ENCODE measurements at places on chromosomes 1 and 21.

GRCh38 chr1:230272557-230272956, 153.6 kb downstream of the PGBD5 start:
- no peak for DNase-seq

- no peak for DNase-seq
Measured at GRCh38 chr1:30719406-30720270, 3.7 kb downstream of the MATN1 start.

DNA sequence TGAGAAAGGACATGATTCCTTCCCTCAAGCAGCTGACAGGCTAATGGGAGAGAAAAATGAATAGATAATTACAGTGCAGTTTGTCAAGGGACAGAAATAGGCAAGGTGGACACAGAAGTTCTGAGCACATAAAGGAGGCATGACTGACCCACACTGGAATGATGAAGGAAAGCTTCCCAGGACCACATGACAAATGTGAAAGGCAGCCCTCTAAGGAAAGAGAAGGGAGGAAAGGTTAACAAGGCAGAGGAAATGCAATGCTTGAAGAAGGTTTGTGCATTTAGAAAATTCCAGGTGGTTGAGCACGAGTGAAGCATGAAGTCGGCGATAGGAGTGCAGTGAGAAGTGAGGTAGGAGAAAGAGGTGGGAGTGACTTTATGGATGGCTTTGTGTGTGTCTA, 37.4 kb downstream of the LAMC2 start:
- DNase-seq, result no peak

DNA sequence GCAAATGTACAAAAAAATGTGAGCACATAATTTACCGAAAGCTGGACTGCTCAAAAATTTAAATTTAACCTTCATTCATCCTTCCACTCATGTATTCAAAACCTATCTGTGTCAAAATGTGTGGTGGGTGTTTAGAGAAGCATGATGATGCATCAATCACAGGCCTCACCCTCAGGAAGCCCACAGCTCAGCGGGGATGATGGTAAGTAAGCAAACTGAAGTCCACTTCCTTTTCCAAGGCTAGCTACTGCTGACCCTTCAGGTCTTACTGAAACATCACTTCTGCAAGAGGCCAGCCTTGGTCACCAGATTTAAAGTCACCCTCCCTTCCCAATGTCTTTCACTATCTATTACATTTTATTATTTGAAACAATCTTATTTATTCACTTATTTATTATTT, 254.5 kb downstream of the DNM3 start:
- DNase-seq, result no peak

DNA sequence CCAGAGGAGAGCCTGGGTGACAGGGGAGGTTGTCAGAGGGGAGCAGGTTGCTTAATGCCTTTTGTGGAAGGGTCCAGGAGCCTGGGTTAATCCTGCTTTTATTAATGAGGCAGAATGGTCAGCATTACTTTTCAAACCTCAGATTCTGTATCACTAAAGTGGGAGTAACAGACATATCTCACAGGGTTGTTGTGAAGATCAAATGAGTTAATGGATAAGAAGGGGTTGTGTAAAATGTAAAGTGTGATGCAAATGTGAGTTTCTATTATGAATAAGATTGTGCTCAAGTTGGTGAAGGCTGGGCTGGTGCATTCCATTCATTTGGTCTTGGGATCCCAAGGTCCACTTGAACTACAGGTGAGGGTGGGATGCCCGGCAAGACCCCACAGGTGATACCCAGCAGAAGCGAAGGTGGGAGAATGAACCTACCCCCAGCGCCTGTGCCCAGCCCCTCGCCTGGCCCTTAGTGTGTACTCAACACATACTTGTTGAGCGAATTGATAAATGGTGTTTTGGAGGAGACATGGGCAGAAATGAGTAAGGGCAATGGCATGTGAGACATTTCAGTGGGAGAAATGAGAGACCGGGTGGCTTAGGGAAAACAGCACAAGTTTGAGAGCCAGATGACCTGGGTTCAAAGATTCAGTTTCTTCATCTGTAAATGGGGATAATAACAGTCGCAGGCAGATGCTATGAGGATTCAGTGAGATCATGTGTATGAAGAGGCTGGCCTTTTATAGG, 6.2 kb downstream of the SLC26A9 start:
- DNase-seq, result no peak

GRCh38 chr1:30659702-30660101, 63.7 kb downstream of the MATN1 start:
- DNase-seq, result no peak

DNA sequence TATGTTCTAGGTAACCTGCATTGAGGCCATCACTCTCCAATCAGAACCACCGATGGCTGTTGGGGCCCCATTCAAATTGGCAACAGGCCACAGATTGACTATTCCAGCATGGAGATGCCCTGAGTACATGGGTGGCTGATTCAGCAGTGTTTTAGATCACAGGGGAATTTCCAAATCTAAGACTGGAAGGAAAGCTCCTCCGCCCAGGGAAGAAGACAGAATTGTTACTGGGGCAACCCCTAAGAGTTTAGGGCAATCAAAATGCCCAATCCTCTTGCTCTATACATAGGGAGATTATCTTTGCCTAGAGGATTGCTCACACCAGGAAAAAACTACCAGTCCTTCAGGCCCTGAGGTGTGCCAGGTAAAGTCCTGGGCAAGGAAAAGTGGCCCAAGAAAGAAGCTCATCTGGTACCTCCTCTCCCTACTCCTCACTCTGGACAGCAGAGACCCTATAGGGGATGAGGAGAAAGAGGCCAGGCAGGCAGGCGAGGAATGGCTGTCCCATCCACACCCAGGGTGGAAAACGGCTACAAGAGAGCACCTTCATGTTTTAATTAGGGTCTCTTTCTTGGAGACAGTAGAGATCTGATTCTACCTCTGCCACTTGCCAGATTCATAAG, 5.8 kb downstream of the S100A8 start:
- DNase-seq, result no peak

- no peak for DNase-seq
Measured at GRCh38 chr1:9573723-9574122, 15.0 kb upstream of the TMEM201 start.

GRCh38 chr21:39938086-39938625, 70.9 kb downstream of the PCP4 start:
- DNase-seq, result no peak

DNA sequence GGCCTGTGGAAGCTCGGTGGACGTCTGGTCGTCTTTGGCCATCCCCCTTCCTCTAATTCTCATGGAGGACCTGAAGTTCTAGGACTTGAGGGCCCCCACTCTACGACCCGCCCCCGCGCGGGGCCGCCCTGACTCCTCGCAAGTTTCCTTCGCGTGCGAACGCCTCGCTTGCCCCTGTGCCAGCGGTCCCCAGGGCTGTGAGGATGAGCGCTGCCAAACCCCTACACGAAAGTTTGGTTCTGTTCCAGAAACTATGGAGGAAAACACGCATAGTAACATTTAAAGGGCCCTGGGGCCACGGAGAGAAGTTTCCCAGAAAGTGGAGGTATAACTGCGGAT, 304 bp upstream of the GNG12 start:
- no peak for DNase-seq

DNA sequence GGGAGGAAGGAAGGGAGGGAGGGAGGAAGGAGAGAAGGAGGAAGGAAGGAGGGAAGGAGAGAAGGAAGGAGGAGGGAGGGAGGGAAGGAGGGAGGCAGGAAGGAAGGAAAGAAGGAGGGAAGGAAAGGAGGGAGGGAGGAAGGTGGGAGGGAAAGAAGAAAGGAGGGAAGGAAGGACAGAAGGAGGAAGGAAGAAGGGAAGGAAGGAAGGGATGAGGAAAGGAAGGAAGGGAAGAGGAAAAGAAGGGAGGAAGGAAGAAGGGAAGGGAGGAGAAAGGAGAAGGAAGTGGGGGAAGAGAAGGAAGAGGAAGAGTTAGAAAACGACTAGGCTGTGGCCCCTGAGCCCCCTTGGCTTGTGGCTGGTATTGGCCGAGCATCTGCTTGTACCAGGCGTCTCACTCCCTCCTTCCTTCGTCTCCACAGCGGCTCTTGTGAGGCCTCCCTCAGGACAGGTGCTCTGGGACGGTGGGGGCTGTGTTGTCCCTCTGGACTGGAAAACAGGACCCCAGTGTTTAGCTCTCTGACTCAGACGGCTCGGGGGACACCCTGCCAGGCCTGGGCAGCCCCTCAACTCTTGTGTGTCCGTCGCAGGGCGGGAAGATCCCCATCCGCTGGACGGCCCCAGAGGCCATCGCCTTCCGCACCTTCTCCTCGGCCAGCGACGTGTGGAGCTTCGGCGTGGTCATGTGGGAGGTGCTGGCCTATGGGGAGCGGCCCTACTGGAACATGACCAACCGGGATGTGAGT, 36.2 kb upstream of the C1QA start:
- DNase-seq, result no peak

- DNase-seq, result no peak
Measured at GRCh38 chr1:117576236-117576635, 29.6 kb upstream of the TENT5C start.

DNA sequence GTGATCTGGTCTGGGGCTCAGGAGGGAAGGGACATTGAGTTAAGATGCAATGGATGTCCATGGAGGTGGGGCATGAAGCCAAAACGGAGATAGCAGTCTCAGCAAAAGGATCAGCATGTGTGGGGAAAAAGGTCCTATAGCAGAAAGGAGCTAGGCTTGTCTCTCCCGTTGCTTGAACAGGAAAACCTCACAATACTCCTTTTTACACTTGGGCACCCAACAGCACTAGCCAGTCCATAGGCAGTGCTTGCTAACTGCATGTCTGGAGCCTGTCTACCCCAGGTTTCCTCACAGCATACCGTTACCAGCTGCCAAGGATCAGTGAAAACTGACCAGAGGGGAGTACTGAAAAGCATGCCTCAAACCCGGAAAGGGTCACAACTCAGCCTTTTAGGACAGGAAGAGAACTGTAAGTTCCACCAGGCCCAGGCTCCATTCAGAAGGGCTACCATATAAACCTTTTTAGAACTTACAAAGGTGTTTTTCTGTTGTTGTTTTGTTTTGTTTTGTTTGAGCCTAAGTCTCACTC, 78.6 kb downstream of the JAK1 start:
- DNase-seq, result no peak

DNA sequence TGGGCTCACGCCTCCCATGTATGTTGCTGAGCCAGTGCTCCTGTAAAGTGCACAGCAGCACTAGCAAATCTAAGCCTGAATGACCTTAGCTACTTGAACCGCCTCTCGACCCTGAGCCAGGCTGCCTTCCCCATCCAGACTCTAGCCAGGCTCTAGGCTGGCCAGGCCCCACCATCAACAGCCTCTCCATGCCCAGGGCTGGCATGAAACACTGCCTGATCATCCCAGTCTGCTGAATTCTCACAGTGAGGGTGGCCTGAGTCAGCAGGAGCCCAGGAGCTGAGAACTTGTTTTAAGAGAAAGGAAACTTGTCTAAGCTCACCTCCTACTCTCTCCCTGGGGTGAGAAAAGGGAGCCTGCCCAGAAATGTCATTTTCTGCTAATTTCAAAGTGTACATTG, 733.3 kb downstream of the PTPRU start:
- no peak for DNase-seq

DNA sequence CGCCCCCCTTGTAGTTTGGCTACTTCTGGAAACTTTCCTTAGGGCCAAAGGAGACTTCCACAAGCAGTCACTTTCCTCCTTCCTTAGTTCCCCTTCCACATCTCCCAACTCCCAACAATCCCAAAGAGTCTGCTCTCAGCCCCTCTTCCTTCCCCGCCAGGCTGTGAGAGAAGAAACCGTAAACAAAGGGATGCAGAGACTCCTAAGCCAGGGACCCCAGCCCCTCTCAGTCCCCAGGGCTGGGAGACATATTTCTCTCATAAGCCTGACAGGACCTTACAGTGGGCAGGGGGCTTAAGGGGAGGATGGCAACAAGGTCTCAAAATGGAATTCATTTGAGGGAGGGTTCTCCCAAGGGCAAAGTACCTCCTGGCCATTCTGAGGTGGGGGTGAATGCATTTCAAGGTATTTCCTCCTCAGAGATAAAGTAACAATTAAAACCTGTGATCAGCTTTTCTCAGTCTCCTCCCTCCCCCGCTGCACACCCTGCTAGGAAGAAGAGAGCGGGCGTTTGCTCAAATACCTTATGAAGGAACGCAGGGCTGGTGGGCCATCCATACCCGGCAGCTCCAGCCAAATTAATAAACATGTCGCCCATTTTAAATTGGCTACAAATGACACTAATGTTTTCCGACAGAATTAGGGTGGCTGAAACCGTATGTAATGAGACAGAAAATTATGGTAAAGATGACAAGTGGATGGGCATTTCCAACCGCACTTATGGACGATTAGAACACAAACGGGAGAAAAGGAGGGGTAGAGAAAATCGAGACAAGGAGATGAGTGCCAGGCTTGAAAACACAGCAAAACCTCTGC, 4.0 kb downstream of the BARHL2 start:
- DNase-seq, result no peak

DNA sequence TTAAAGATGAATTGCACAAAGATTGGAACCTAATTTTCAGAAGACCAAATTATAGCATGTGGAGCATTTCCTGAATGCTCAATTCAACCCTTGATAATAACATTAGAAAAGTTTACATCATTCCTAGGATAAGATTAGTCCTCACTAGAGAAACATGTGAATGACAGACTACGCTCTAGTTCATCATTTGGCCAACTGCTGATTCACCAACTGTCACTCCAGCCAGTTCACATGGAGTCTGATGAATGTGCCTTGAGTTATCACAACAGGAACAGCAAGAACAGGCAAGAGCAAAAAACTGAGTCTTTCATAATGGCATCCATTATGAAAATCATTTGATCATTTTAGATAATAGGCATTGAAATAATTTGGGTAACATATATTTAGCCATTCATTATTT, 415.9 kb downstream of the PTPRC start:
- DNase-seq, result no peak

DNA sequence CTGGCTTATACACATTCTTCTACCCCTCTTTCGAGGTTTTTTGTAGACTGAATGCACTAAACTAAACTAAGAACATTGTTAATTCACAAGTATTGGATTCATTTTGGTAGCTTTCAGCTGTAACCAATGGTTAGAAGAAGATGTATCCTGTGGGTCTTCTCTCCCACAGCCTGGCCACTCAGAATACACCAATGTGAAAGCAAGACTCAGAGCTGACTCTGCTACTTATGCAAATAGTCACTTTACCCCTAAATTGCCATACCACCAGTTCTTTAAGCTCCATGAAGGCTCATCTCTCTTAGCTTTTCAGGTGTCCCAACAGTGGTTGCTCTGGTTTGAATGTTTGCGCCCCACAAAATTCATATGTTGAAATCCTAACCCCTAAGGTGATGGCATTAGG, 60.1 kb downstream of the RGS13 start:
- no peak for DNase-seq

DNA sequence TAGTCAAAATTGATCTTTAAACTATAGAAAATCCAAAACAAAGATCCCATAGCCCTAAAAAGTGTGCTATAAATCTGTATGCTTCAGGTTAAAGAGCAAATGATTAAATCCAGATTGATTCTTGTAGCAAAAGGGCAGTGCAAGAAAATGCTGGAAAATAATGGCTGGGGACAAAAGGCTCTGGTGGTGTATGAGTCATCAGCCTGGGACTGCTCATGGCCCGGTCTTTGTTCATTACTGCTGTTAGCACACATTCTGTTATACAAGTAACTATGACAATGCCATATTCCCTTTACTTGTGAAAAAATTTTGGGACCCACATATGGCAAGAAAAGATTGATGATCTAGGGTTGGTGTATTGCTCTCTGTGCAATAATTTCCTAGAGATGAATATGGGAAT, 89.1 kb downstream of the RWDD3 start:
- DNase-seq, result no peak
